ENCODE measurements at places on chromosomes 11 and 22. TPM values are rescaled to one million over a fixed set of nuclear protein-coding genes. Genes with fewer than 3 reads are reported as not detected.
A peak's percentile ranks its signal among the peaks of the same experiment; 100 is the strongest.

DNA sequence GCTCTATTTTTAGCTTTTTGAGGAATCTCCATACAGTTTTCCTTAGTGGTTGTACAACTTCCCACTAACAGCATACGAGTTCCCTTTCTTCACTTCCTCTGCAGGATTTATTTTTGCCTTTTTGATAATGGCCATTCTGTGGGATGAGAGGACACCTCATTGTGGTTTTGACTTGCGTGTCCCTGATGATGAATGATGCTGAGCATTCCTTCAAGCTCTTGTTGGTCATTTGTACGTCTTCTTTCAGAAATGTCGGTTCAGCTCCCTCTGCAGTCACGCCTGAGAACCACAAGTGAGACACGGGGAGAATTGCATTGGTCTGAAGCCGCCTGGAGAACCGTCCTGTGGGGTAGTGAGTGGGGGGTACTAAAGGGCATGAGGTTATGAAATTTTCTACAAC is 2.0 kb upstream of the KRTAP5-10 start:
- DNase-seq, result peak; percentile 62

GRCh38 chr11:78080818-78081495 is 1.3 kb upstream of the NDUFC2 start:
- peak; percentile 73 for DNase-seq

DNA sequence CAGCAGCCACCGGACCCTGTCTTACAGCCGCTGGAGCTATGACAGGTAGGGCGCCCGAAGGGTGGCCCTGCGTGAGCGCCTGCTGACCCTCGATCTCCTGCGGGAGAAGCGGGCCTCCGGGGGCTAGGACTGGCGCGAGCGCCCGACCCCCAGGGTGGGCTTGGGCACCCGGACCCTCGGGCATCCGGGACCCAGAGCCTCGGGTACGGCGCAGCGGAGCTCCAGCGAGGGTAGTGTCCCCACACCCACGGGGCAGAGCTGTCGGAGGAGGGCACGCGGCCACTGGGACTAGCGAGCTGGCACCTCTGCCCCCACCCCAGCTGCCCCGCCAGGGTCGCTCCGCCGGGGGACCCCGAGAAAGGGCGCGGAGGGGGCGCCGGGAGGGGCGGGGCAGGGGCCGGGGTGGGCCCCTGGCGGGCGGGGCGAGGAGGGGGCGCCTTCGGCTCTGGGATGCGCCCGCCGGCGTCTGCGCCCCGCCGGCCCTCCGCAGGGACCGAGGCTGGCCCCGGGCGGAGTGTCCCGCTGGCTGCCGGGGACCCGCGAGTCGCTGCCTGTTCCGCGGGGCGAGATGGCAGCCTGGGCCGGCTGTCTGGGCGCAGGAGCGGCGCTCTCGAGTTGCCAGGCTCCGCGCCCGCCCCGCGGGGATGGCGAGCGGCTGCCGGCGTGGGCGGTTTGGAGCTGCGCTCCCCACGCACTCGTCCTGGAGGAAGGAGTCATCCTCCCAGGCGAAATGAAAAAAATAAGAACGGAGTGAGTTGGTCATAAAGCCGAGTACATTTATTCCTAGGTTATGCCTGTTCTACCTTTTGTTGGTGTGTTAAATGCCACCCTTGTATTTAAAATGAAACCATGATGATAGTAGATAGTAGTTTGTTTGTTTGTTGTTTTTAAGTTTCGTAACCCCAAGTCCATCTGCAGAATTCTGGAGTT is 32.4 kb downstream of the EIF3F start:
- peak; percentile 40 for DNase-seq

GRCh38 chr11:126703662-126704061 is 296.9 kb downstream of the KIRREL3 start:
- no peak for DNase-seq

GRCh38 chr11:2792381-2793250 is 92.8 kb upstream of the KCNQ1OT1 start:
- no peak for DNase-seq

DNA sequence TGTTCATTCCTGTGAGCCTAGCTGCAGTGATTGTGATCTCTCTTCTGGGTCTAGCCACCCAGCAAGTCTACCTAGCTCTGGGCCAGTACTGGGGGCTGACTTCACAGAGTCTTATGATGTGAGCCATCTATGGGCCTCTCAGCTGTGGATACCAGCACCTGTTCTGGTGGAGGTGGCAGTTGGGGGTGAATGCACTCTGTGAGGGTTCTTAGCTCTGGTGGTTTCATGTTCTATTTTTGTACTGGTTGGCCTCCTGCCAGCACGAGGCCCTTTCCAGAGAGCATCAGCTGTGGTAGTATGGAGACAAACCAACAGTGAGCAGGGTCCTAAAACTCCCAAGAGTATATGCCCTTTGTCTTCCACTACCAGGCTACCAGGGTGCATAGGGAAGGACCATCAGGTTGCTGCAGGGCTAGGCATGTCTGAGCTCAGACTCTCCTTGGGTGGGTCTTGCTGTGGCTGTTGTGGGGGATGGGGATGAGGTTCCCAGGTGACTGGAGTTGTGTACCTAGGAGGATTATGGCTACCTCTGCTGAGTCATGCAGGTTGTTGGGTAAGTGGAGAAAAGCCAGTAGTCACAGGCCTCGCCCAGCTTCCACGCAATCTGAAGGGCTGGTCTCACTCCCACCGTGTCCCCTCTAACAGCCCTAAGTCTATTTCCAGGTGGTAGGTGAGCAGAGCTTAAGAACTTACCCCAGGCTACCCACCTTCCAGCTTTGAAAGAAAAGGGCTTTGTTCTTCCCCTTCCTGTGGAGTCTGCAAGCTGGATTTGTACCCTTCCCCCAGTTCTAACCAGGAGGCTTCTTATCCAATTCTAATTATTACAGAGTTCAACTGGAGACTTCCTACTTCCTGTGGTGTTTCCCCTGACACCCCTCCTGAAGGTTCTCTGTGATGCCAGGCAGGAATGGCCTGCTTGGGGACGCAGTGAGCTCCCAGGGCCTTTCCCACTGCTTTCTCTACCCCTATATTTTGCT is 250.7 kb downstream of the LUZP2 start:
- DNase-seq, result no peak

The RANBP1 gene
- 173 TPM for total RNA-seq

The NAP1L4 gene
- total RNA-seq, result 80.8 TPM

All from IMR-90 (cell line).